IMR-90 (cell line): ENCODE measurements at places on chromosomes 7 and 10. TPM values are rescaled to one million over a fixed set of nuclear protein-coding genes. Genes with fewer than 3 reads are reported as not detected.

- no peak for DNase-seq
Observed at GRCh38 chr7:95095966-95096540, 188.7 kb downstream of the PPP1R9A start.

The LRRC18 gene
- total RNA-seq, result not detected in 2 replicates

DNA sequence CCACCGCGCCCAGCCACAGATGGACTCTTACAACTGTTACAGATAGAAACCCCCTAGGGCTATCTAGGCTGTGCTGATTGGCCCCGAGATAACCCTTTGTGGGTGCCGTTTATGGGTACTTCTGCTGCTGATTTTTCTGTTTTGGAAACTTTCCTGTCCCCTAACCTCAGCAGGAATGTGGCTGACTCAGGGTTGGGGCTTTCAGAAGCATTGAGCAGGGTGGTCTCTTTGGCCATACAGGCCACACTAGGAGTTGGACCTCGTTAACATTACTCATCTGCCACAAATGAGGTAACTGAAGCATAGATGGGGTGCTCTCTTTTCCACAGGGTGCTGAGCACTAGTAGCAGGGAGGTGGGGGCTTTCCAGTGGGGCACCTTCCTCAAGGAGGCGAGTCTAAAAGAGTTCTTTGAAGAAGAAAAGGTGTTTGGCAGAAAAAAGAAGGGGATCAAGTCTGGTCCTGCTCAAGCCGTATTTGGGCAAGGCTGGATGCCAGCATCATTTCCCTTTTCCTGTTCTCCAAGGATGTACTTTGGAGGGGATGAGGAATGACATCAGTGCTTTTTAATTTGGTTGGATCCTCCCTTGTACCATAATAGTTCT, 6.4 kb downstream of the ZSCAN25 start:
- no peak for DNase-seq

- peak; percentile 75 for DNase-seq
Observed at GRCh38 chr7:117715784-117716445, 157.3 kb downstream of the CTTNBP2 start.

The LEP gene
- not detected in 2 replicates for total RNA-seq

DNA sequence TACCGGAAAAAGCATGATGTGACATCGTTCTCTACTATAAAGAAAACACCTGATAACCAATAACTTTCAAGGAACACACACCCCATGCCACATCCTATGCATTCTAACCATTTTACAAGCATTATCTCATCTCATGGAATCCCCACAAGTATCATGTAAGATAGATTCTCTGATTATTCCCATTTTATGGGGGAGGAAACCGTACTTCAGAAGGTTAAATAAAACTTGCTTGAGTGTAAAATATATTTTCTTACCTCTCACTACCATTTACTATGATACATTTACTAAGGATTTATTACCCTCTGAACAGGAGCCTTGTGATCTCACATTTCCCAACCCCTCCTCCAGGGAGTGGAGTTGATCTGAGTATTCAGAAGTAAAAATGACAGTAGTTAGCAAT, 522.7 kb downstream of the CNTNAP2 start:
- no peak for DNase-seq

DNA sequence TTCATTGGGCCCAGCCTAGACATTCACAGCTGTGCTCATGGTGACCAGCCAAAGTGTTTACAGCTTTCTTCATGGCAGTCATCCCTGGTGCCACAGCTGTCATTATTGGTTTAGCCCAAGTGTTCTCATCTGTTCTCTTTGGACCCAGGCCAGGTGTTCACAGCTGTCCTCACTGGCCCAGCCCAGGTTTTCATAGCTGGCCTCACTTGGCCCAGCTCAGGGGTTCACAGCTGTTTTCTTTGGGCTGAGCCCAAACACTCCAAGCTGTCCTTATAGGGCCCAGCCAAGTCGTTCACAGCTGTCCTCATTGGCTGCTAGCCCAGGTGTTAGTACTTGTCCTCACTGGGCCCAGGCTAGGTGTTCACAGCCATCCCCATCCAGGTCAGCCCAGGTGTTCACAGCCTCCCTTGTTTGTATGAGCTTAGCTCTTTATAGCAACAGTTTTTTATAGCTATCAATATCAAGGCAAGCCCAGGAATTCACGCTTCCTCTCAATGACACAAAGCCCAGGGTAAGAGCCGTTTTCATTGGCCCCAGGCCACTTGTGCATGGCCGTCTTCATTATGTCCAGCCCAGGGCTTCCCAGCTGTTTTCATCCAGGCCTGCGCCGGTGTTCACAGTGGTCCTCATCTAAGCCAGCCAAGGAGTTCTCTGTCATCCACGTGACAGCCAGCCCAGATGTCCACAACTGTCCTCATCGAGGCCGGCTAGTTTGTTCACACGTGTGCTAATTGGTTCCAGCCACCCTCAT, 11.6 kb downstream of the FRG2B start:
- no peak for DNase-seq

The PPP1R17 gene
- not detected in 2 replicates for total RNA-seq

- DNase-seq, result no peak
Observed at GRCh38 chr7:121187222-121187621, 141.6 kb upstream of the WNT16 start.

- DNase-seq, result no peak
Observed at GRCh38 chr7:84914598-84914997, 272.3 kb downstream of the SEMA3D start.

GRCh38 chr10:116743266-116744064, 1.1 kb upstream of the HSPA12A start:
- no peak for DNase-seq
